ENCODE measurements at places on chromosomes 1 and 21.

- no peak for DNase-seq
Measured at GRCh38 chr1:34131396-34132160, 33.5 kb downstream of the CSMD2 start.

DNA sequence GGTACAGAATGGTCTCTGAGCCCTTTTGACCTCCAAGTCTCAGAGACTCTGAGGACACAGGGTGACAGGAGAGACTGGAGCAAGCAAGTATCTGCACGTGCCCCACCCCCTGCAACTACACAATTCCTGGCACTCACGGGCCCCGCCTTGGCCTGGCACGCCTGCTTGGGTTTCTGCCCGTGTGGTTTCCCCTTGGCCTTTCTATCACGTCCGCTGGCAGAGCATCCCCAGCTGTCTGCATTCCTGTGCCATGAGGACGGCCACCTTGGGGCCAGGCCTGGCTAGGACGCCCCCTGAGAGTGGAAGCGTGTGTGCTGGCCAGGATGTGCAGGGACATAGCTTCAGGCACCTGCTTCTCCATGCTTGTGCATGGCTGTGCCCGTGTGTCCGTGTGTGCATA, 14.3 kb upstream of the EDN2 start:
- peak; percentile 74 for DNase-seq

DNA sequence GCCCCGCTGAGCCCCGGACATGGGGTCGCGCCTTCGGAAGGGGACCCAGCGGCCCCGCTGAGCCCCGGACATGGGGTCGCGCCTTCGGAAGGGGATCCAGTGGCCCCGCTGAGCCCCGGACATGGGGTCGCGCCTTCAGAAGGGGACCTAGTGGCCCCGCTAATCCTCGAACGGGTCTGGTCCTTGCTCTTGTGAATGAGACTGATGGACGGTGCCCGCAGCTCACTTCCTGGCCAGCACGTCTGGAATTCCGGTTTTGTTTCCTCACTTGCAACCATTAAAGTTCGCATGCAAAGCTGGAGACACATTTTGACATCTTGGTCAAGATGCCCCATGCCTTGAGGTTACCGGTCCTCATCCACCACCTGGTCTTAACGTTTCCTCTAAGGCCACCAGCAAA, 5.6 kb downstream of the WRAP73 start:
- DNase-seq: no peak

- DNase-seq: peak; percentile 73
Measured at GRCh38 chr1:2255420-2256369, 27.6 kb downstream of the SKI start.

DNA sequence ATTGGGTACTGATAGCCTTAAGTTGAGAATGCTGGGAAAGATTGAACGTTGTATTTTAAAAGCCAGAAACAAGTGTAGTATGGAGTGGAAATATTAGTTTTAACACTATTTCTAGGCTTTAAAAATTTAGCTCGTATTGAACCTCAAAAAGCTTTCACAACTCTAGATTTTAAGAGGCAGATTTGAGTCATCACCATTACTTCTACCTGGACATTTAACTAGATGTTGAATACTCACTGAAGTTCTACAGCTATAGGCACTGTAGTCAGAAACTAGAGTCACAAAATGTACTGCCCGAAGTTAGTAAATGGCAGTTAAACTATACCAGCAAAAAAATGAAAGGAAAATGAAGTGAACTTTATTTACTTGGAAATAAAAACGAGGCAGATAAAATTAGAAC, 96.5 kb downstream of the NEK7 start:
- no peak for DNase-seq

- peak; percentile 71 for DNase-seq
Measured at GRCh38 chr1:88867743-88868521, 23.4 kb downstream of the GTF2B start.

DNA sequence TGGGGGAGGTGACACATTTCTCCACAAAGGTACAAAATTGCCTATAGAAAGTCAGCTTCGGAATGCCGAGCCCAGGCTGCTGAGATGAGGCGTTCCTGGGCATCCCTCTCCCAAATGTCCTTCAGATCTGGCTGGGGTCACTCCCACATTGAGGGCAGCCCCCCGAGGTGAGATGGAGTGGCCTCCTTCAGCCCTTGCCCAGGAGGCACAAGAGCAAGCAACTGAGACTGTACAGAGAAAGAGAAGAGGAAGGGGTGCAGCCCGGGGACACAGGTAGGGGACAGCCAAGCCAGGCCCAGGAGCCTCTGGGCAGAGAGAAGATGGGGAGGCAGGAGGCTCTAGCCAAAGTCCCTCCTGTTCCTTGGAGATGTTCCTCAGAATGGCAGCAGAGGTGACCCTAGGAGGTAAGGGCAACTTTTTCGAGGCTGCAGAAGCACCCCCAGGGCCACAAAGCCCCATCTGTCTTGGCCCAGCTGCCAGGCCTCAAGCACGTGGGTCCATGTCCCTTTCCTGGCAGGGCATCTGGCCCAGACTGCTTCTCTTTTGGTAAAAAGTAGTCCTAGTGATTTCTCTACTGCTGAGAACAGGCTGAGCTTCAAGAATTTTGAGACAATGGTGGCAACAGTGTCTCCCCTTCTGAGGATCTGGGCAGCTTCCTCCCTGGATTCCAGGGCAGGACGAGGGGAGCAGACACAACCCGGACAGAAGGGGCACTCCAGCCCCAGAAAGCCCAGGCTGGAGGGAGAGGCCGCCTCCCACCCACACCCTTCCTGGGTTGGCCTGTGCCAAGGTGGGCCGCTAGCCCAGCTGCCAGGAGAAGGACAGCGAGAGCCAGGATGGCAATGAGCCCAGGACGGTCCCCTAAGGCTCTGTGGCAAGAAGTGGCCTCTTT, 68.0 kb downstream of the LRRN2 start:
- DNase-seq: no peak

- DNase-seq: no peak
Measured at GRCh38 chr1:47184822-47185677, 4.8 kb downstream of the PDZK1IP1 start.

GRCh38 chr1:2496087-2496622, 20.1 kb downstream of the PLCH2 start:
- no peak for DNase-seq

- DNase-seq: no peak
Measured at GRCh38 chr1:3707298-3707938, 44.8 kb upstream of the CCDC27 start.

DNA sequence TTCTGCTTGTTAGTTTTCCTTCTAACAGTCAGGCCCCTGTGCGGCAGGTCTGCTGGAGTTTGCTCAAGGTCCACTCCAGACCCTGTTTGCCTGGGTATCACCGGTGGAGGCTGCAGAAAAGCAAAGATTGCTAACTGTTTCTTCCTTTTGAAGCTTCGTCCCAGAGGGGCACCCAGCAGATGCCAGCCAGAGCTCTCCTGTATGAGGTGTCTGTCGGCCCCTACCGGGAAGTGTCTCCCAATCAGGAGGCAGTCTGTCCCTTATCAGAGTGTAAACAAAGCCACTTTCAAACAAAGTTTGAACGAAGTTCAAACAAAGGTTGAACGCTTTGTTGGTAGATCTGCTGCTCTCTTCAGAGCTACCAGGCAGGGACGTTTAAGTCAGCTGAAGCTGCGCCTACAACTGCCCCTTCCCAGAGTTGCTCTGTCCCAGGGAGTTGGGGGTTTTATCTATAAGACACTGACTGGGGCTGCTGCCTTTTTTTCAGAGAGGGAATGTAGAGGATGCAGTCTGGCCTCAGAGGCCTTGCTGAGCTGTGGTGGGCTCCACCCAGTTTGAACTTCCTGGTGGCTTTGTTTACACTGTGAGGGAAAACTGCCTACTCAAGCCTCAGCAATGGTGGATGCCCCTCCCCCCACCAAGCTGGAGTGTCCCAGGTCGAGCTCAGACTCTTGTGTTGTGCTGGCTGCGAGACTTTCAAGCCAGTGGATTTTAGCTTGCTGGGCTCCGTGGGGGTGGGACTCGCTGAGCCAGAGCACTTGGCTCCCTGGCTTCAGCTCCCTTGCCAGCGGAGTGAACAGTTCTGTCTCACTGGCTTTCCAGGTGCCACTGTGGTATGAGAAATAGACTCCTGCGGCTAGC, 401.8 kb downstream of the SRGAP2C start:
- DNase-seq: peak; percentile 32

DNA sequence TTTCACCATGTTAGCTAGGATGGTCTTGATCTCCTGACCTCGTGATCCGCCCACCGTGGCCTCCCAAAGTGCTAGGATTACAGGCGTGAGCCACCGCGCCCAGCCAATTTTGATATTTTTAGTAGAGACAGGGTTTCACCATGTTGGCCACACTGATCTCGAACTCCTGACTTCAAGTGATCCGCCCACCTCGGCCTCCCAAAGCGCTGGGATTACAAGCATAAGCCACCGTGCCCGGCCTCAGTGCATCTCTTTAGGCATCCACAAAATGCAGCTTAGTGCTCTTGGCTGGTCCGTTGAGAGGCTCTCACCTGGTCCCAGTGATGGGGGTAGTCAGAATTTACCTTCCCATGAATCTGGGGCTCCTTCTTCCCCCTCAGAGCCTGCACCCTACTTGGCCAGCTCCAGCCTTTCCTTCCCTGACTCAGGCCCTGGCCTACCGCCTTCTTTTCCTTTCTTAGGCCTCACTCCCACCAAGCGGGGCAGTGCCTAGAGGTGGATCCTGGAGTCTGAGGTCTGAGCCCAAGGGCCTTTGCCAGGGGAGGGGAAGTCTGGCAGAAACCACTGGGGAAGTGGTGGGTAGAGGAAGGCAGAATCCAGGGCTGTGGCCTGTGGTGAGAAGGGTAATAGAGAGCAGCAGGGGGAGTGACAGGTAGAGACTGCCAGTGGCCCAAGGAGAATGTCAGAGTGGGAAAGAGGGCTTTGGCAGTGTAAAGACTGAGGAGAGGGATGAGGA, 3.7 kb downstream of the LENEP start:
- no peak for DNase-seq
